ENCODE measurements at places on chromosomes 5 and 9. TPM values are rescaled to one million over a fixed set of nuclear protein-coding genes. Genes with fewer than 3 reads are reported as not detected.

The MEIKIN gene
- total RNA-seq = not detected

The IRGM gene
- total RNA-seq = not detected

The RAD17 gene
- 8.9 TPM for total RNA-seq

The PRRT1B gene
- total RNA-seq = 8.5 TPM

The RGS7BP gene
- total RNA-seq = 0.48 TPM

The ERP44 gene
- 16.0 TPM for total RNA-seq

The FUT7 gene
- 0.08 TPM for total RNA-seq
